ENCODE measurements at places on chromosomes 2 and 18.

DNA sequence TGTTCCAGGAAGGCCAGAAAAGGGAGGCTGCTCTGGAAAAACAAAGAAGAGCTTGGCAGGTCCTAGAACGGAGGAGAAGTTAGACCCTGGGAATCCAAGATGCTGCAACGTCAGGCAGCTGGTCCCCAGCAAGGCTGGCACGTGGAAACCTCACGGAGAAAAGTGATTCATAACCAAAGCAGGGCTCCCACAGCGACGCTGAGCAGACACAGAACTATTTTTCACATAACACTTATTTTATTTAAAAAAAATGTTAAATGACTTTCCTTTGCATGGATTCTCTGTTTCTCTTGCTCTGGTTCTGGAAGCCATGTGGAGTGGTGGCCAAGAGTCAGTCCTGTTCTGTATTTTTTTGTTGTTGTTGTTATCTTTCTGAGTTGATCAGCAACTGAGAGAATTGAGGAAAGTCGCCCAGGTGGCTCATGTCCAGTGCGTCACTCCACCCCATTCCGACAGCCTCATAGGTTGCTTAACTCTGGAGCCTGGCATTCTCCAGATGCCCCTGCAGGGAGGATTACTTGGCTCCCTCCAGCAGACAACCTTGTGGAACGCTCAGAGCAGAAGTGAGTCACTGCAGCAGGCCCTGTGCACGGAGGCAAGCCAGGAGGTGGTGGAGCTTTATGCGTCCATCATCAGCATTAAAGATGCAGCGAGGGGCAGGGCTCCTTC is 229.9 kb upstream of the HDAC4 start:
- DNase-seq = no peak

DNA sequence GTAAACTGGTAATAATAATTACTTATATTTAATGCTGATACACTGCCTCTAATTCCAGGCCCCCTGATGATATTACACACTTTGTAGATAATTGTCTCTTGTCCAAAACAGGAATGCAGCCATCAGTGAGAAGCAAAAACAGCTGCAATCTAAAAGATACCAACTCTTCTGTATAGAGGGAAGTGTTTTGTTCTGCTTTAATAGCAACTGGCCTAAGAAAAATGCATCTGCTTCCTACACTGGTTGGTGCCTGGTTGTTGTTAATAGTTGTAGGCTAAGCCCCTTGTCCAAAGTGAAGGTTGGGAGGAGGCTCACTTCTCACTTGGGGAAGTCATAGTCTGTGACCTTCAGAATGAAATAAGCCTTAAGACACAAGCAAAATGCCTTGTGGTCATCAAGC is 332.0 kb downstream of the ZNF521 start:
- no peak for DNase-seq

DNA sequence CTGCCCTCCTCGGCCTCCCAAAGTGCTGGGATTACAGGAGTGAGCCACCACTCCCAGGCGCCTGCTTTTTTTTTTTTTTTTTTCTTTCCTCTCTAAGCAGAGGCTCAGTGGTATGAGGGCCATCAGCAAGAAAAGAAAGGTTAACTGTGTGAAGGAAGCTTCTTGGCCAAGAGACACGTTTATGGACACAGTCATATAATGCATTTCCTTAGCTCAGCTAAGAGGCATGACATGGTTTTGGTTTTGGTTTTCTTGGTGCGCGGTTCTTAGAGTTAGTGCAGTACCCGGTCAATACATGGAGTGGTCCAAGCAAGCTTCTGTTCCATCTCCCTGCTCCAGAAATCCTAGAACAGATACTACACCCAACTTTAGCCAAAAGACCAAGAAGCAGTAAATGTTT is 42.6 kb downstream of the RALBP1 start:
- DNase-seq = no peak

DNA sequence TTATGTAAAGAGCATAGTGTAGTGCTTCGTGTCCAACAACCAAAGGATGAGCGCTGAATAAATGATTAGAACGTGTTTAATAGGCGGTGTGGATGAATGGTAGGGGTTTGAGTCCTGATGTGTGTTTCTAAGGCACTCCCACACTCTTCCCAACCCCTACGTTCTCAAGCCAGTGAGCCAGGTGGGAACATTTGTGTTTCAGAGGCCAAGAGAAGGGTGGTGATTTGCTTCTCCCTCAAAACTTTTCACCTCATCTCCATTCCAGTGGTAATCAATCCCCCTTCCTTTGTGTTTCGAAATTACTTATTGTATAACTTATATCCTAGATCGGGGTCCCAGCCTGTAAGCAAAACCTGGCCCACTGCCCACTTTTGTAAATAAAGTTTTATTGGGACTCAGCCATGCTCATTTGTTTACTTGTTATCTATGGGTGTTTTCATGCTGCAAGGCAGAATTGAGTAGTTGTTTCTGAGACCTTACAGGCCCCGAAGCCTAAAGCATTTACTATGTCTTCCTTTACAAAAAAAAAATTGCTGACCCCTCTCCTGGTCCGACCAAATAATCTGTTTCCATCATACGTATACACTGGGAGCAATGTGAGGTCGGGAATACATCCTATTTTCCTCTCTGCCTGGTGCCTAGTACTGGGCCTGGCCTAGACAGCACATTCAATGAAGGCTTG is 150.8 kb upstream of the MYCN start:
- no peak for DNase-seq

DNA sequence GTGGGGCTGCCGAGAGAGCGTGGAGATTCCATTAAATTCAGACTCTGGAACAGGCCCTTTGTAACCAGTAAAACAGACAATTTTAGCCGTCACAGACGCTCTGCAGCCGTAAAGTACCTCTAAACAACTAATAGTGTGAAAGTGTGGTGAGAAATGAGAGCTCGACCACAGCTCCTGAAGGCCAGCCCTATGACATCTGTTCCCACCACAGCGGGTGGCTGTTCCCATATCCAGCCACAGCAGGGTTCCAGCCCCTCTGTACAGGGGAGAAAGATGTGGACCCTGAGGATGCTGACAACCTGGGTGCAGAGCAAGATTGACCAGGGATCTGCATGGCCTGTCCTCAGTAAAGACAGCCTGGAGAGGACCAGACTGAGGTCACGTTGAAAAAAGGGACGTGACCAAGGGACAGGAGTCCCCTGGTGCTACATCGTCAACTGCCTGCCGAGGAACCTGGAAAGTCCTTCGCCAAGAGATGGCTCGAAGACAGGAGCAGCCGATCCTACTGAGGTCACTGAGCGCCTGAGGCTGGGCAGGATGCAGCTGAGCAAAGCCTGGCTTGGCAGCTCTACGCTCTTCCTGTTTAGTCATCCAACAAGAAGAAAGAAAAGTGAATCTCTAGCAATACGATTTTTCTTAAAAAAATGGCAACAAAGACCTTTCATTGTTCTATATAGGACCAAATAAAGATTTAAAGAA is 831.7 kb downstream of the RNF144A start:
- DNase-seq = peak; percentile 36

DNA sequence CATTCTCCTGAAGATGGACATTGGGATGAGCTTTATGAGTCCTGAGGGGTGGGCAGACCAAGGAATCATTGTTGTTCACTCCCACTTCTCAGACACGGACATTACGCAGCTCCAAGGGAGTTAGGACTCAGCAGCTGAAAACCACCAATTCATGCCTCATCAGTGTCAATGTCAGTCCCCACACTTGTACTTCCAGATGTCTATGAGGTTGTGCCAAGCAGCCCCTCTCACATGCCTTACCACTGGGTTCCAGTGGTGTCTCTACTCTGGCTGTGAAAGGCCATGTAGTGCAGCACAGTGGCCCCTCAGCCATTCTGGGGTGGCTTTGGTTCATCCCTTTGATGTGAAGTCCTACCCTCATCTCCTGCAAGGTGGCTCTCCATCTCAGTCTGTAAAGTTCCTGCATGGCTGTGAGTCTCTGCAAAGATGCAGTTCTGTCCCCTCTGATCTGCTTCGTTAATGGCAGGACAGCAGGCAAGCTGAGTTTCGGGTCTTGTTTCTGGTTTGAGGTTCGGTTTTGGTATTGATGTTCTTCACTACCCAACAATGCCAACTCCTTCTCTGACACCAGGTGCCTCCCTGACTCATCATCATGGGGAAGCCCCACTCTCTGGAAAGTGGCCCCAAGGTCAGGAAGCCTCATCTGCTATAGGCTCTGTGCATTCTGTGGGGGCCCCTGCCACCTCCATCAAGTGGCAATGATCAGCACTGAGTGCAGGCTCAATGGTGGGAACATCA is 14.0 kb upstream of the COL6A3 start:
- DNase-seq = peak; percentile 59

DNA sequence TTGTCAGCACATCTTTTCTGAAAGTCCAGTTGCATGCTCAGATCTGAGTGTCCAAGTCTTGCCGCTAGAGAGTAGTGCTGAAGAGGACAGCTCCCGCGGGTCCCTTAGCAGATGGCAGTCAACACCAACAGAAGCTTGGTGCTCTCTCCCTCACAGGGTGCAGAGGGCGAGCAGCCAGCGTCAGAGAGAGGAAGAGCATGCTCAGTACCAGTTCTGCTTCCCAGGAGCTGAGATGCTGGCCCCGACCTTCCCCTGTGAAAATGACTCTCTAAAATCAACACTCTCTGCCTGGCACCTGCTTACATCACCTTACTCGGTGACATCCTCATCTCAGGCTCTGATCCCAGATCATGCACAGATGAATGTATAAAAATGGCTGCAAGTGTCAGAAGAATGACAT is 86.0 kb upstream of the TWIST2 start:
- peak; percentile 23 for DNase-seq

- no peak for DNase-seq
Measured at GRCh38 chr2:24632172-24632571, 141.1 kb downstream of the NCOA1 start.

DNA sequence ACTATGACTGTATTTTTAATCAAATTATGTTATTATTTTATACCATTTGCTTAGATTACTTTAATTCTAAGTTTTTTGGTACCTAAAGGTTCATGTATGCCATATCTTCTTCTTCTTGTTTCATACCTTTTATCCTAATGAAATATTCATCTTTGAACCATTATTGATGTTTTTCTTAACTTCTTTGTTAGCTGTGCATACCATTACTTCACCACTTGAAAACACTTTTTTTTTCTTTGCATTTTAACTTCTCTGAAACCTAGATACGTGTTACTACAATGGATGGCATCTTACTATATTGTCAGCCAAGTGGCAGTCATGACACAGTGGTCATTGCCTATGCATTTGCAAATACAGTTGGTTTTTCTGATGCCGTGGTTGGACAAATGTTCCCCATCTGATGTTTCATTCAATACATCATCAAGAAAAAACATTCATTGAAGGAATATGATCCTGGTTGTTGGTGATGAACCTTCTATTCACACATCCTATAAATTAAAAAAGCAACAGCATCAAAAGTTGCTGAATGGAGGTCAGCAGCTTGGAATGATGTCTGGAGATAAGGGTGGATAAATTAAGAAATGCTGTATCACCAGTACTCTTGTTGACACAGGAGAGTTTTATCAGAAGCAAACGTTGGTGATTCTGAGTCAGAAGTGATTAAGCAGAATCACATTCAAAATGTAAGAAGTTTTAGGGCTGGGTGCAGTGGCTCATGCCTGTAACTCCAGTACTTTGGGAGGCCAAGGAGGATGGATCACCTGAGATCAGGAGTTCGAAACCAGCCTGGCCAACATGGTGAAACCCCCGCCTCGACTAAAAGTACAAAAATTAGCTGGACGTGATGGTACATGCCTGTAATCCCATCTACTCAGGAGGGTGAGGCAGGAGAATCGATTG is 7.4 kb downstream of the IL36A start:
- DNase-seq = no peak

- DNase-seq = no peak
Measured at GRCh38 chr18:74518456-74519295, 15.6 kb upstream of the CNDP1 start.

GRCh38 chr18:59272221-59272888 is 899 bp downstream of the RAX start:
- DNase-seq = no peak

DNA sequence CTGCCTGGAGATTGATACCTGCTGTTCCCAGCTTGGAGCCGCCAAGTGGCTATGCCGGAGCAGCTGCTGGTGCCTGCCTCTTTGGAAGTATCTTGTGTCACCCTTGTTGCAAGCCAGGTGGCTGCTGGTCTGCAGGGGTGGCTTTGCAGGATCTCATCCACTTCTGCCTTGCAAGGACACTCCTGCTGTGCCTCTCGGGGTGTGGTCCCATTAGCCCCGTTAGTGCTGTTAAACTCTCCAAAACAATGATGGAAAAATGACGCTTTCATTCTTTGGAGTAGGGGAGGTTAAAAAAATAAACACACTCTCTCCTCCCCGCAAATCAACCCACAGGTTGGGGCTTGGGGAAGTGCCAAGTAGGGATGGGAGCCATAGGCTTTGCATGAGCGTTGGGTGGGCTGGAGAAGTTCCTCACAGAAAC is 352.8 kb downstream of the RNF144A start:
- DNase-seq = no peak

DNA sequence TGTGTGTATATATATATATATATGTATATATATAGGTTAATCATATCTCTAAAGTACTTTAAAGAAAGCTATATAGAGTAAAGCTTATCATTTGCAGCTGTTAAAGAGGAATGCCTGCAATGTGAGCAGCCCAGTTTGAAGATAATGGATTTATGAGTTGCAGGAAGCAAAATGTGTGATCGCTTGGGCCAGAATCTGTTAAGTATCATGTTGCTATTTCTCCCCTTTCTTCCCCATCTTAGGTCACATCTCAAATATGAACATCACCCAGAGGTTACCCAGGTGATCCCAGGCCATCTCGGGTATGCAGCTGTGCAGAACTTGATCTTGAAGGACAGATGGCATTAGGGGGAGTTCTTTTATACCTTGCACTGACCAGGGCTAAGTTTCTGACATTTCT is 316.5 kb downstream of the MTX2 start:
- DNase-seq = no peak

GRCh38 chr18:37712776-37713175 is 147.2 kb upstream of the CELF4 start:
- DNase-seq = no peak

DNA sequence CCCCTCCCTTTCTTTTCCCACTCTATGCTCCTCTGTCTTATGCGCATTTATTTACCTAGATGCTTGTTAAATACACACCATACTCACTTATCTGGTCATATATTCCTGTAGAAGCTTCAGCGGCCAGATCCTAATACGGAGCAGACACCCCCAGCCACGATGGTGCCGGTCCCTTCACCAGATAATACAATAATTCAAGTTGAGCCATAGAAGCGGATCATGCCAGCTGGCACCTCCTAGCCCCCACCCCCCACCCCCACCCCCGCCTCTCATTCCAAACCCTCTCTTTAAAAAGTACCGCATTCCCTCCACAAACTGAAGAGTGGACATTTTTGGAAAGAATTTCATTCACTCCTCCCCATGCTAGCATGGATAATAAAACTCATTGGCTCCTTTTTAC is 95.2 kb downstream of the BIN1 start:
- no peak for DNase-seq

- no peak for DNase-seq
Measured at GRCh38 chr18:69447886-69448285, 47.2 kb downstream of the DOK6 start.

Measured in activated CD8-positive, alpha-beta T cell treated with anti-CD3 and anti-CD28 coated beads, Interleukin-2, amount 10 ng/mL, durations not matched to agents 7 days and 5 days (primary cell).